Left cardiac atrium (tissue), 4 donors: ENCODE measurements at places on chromosomes 1 and 21. TPM values are rescaled to one million over a fixed set of nuclear protein-coding genes. Genes with fewer than 3 reads are reported as not detected.

DRAXIN gene
- total RNA-seq, result not detected

GPX7 gene
- total RNA-seq, result 12.4 TPM

SGIP1 gene
- 3.4 TPM for total RNA-seq

DCDC2B gene
- total RNA-seq, result not detected

RAB3B gene
- total RNA-seq, result not detected

CFHR5 gene
- not detected for total RNA-seq

LCE1E gene
- not detected for total RNA-seq

MTR gene
- total RNA-seq, result 44.7 TPM

GCSAML gene
- total RNA-seq, result not detected

DNA sequence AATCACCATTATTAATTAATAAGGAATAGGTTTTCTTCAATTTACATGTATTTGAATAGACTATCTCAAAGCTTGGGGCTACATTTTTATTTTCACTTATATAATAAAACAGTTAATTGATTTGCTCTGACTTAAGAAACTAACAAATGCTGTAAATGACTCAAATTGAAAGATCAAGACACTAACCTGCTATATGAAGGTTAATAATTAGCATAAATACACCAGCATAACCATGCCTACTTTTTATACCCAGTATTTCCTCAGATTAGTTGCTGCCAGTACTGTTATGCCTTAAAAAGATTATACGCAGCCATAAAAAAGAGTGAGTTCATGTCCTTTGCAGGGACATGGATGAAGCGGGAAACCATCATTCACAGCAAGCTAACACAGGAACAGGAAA lies 1545.1 kb downstream of the AMY1C start:
- DNase-seq, result no peak

DNA sequence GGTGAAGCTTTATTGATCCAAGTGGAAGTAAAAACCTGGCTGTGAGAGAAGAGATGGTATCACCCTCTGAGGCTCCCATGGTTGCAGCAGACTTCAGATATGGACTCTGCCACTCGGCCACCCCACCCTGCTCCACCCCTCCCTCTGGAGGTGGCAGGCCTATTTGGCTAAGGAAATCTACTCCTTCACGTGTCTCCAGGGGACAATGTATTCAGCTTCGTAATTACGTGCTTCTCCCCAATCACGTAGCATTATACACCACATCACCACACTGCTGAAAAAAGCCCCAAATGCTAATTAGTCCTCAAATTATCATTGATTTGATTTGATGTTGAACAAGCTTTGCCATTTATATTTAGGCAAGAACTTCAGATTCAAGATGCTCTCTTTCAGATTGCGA lies 220.7 kb downstream of the OMA1 start:
- no peak for DNase-seq

DNA sequence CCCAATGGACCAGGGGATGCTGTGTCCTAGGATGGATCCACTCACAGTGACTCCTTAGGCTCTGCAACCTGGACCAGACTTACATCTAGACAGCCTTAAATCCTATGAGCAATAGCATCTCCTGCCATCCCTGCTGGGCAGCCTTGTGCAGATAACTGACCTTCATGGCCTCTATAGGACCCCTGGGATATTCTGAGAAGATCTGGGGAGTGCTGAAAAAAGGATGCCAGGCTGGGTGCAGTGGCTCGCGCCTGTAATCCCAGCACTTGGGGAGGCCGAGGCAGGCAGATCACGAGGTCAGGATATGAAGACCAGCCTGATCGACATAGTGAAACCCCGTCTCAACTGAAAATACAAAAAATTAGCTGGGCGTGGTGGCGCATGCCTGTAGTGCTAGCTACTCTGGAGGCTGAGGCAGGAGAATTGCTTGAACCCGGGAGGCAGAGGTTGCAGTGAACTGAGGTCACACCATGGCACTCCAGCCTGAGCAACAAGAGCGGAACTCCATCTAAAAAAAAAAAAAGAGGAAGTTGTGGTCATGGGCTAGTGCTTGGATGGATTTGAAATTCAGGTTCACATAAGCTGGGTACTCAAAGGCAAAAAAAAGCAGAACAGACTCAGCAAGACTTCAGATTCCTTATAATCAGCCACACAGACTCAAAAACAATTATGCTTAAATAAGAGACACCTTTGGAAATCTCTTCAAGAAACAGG lies 10.9 kb upstream of the SH2D1B start:
- peak; percentile 14 for DNase-seq

DNA sequence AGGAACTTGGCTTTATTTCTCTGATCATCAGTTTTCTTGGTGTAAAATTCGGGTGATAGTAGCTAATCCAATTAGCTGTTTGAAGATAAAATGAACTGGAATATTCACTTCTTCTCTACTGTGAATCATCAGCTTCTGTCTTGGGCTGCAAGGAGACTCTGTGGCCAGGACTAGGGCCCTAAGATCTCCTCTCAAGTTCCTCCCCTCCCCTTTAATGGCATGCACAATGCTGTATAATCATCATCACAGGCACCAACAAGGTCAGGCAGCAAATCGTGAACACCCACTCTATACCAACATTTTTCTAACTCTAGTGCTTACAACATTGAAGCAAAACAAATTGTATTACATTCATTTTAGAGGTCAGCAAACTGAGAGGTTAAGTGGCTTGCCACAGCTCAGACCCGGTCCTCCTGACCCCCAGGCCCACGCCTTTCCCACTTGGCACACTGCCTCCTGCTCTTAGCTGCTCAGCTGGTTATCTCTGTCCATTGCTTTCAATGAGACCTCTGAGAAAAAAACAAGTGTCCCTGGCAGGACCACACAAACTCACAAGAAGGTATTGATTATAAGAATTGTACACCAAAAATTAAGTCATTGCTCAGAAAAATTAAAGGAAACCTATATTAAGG lies 31.8 kb downstream of the LRRC52 start:
- DNase-seq, result peak; percentile 53

GRCh38 chr1:239764546-239764945 lies 327.1 kb upstream of the FMN2 start:
- no peak for DNase-seq

- no peak for DNase-seq
These were observed 15.1 kb downstream of the SH2D2A start for GRCh38 chr1:156801409-156802121.

GRCh38 chr1:156384007-156384406 lies 15.0 kb downstream of the RHBG start:
- DNase-seq, result no peak

GRCh38 chr1:153728305-153729066 lies 636 bp downstream of the INTS3 start:
- DNase-seq, result peak; percentile 46

DNA sequence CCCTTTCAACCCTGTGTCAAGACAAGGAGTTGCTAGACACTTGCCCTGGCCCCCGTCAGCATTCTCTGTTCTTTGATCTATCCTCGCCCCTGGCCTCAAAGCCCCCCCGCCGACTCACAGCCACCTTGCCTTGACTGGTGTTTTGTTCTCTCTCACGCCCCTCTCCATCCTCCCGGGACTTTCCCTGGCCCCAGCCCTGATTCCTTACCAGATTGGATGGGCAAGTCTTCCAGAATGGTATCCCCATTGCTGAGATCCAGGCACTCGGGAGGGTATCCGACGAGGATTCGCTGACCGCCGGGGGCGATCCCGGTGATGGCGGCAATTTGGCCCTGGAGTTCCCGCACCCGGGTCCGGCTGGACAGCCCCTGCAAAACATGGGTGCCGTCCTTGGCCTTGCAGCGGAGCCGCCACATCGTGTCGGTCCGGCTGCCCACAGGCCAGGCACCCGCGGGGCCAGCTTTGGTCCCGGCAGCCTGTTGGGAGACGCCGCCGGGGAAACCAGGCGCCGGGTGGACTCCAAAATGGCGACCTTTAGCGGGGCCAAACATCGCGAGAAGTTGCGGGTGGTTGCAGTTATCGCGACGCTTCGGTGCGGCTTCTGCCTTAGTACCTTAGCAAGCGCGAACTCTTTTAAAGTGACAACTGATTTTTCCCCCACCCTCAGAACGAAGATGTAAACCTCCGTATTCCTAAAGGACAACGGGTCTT lies 373 bp downstream of the YOD1 start:
- DNase-seq, result peak; percentile 95

DNA sequence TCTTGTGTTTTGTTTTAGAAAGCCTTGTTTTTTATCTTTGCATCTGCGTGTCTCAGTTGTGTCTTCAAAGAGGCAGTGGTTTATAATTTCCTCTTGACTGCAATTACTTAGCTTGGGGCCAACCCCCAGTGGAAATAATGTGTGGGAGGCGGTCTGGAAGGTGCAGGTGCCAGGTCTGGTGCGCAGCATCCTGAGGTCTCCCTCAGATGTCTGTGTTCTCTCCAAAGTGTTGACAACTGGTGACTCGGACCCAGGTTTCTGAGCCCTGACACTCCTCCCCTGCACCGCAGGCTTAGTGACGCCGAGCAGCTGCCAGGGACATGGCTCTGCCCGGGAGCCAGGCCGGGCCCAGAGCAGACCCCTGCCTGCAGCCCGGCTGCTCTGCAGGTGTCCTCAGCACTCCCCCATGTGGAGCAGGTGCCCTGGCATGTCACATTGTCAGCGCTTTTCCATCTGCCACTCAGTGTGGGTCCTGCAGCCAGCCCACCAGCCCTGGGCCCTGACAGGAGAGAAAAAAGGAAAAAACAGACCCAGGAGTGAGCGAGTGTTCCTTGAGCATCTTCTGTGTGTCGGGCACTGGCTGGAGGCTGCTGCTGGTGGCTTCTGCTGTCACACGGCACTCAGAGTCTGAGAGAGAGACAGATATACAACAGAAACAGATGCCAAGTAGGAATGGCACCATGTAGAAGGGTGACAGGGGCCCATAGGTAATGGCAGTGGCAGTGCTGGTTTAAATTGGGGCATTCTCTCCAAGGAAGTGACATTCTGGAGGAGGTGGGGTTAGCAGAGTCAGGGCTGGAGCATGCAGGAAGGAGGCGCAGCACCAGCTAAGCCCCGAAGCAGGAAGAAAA lies 24.8 kb upstream of the SELENON start:
- DNase-seq, result no peak

DNA sequence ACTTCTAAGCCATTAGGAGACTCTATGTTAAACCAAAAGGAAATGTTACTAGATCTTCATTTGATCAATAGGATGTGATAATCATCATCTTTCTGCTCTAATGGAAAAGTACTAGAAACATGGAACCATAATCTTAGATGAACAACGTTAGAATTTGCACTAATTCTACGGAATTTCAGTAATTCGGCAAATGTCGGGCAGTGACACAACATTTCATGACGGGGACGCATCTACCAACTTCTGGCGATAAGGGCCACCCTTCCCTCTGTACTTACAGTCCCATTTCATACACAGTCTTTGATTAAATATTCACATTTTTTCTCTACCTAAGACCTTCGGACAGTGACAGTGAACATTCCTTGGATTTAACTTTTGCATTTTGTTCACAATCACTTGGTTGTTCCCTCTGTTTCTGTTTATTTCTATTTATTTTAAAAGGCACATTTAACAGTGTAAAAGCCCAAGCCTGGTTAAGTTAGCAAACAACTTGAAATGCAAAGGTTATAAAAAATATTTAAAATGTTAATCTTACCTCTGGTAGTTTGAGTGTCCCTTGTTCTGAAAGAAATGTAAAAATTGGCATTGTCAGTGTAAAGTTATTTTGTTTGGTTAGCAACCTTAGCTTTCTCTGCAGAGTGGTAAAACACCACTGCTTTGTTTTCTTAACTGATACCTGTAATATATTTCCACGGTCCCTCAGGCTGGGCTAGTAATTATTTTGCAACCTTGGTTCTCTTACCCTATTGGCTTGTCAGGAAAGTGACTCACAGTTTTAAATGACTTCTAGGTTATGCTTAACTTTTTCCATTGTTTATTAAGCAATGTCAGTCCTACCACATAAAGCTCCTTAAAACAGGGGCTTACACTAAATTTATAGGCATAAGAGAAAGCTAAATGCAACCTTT lies 276.9 kb downstream of the VAV3 start:
- no peak for DNase-seq
